ENCODE measurements at places on chromosomes 16 and 17. TPM values are rescaled to one million over a fixed set of nuclear protein-coding genes. Genes with fewer than 3 reads are reported as not detected.
A peak's percentile ranks its signal among the peaks of the same experiment; 100 is the strongest.

CDH5 gene
- 84.1 TPM for polyA plus RNA-seq

- DNase-seq, result no peak
Measured at GRCh38 chr17:1928976-1929375, 96.2 kb downstream of the RTN4RL1 start.

DNA sequence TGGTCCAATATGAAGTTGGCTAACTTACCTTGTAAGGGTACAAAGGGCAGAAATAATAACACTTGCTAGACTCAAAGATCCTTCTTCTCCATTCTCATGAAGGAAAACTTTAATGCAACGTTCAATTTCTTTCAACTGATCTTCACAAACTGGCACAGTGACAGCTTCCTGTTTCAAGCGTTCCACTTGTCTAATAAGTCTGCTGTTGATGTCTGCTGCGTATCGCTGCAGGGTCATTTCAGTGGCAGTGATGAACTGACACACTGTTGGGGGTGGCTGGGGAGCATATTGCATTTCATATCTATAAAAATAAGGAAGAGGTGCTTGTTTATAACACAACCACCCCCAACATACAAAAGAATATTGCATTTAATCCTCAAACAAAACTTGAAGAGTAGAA lies 33.5 kb upstream of the ARL6IP1 start:
- peak; percentile 1 for DNase-seq

MYH13 gene
- polyA plus RNA-seq, result 0.94 TPM

MYL4 gene
- polyA plus RNA-seq, result 6,112 TPM

- peak; percentile 78 for DNase-seq
Measured at GRCh38 chr17:67759355-67760171, 41.8 kb downstream of the NOL11 start.

KRT40 gene
- 3.1 TPM for polyA plus RNA-seq

ZFPM1 gene
- polyA plus RNA-seq, result 0.98 TPM

Data from muscle of arm (tissue), 14 donors.